ENCODE measurements at places on chromosomes 7 and 10.

- no peak for DNase-seq
Observed at GRCh38 chr10:5905854-5906507, 15.9 kb downstream of the FBH1 start.

DNA sequence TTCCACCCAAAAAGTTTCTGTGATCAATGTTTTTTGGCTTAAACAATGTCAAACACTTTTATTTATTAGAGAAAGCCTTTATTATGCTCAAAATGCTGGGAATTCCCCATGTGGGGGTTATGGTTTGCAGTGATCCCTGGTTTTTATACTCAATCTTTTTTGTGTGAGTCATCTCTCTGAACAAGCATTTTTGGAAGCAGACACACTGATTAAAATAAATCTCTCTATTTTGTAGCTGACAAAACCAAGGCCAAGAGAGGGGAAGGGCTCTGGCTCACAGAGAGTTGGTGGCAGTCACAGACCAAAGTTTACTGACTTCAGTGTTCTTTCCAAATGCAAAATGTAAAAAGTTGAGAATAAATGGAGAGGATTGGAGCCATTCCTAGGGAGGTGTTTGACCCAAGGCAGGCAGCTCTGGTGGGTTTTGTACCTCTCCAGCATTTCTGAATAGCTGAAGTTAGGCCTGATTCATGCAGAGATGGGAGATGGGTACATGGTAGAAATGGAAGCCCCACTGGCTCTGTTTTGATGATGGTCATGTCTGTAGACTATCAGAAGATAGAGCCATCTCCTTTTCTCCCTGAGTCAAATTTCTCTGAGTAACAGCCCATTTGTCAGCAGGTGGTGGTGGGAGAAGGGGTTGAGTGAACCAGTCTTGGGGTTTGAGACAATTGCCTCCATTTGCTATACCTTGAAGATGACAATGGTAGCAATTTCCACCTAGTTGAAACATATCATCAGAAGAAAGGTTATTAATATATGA lies 45.4 kb upstream of the NAMPT start:
- no peak for DNase-seq

DNA sequence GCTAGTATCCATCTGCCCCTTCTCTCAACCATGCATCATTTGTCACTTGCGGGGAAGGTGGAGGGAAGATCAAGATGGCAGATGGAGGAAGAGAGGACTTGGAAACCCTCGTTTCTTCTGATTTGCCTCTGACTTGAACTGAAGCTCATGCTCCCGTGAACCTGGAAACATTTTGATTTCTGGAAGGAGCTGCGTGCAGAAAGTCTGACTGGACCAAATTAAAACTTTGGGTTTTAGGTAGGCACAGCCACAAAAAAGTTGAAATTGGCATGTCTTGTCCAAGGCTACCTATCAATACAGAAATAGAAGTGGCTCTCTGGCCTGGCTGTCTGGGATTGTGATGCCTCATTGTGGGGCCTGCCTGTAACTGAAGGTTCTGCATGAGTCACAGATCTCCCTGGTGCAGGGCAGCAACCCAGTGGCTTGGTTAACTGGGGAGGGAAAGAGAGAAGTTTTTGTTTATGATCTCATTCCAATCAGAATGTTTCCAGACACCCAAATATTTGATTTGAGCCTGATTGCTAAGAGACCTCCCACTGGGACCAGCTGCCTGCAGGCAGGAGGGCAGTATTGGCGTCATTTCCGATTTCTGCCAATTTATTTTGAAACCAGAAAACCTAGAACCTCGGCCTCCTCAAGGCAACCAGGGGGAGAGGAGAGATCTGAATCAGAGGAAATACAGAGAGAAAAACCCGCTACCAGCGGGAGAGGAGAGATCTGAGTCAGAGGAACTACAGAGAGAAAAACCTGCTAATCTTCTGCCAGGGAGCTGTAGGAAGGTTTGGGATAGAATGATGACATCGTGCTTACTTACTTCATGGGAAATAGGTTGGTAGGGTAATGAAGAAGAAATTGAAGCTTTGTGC lies 363.6 kb downstream of the ANKRD30A start:
- DNase-seq = no peak

GRCh38 chr10:13221572-13221971 lies 12.6 kb downstream of the UCMA start:
- no peak for DNase-seq

DNA sequence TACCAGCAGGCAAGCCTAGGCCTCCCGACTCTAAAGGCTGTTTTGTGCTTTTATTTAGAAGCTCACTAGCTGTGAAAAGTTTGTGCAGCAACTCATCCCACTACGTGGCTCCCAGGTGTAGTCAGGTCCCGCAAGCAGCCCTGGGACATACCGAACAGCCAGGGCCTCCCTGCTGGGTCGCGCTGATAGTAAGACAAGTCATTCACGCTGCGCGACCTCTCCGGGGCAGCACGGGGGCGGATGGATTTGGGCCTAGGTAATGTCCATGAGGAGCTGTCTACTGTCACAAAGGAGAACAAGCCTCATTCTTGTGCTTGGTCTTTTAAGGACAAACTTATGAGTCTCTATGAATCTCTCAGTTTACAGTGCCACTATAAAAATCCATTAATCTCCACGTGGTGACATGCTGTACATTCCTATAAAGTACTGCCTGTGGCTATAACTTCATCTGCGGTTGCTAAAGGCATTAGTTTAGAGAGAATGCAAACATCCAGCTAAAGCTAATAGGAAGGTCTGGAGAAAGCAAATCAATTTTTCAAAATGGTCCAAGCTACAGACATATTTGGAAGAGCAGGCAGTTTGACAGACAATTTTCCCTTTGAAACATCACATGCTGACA lies 546.8 kb downstream of the PHTF2 start:
- no peak for DNase-seq

DNA sequence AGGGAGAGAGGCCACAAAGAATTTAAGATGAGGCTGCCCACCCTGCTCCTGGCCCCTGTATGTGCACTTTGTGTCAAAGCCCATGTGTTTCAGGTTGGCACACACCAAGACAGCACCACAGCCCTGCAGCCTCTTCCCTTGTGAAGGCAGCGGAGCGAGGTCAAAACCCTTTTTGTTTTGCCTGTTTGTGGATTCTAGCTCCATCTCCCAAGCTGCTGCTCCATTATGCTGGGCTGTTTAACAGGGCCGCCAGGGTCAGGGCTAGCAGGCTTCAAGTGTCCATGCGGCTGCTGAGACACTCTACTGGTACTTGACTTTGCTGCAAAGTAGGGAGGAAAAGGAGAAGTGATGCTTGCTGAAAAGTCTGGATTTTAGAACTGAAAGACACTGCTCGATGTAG lies 142.3 kb upstream of the EFCAB10 start:
- DNase-seq = no peak

DNA sequence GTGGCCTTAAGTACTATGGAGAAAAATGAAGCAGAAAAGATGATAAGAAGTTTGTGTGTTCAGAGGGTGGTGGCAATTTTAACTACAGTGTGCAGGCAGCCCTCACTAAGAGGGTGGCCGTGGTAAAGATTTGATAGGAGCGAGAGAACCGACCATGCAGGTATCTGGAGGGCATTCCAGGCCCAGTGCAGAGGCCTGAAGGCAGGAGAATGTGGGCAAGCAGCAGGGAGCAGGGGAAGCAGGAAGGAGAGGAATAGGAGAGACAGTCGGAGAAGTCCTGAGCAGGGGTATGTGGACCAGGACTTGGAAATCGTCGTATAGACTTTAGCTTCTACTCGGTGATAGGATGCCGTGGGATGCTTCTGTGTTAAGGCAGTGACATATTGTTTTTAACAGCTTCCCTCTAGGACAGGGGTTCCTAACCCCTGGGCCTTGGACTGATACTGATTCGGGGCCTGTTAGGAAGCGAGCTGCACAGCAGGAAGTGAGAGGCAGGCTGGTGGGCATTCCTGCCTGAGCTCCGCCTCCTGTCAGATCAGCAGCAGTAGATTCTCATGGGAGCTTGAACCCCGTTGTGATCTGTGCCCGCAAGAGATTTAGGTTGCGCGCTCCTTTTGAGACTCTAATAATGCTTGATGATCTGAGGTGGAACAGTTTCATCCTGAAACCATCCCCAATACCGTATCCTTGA lies 227.2 kb downstream of the CCDC3 start:
- DNase-seq = no peak

GRCh38 chr7:39379416-39379815 lies 186.8 kb upstream of the YAE1 start:
- DNase-seq = no peak

GRCh38 chr10:36253731-36254130 lies 611.6 kb upstream of the FZD8 start:
- no peak for DNase-seq

DNA sequence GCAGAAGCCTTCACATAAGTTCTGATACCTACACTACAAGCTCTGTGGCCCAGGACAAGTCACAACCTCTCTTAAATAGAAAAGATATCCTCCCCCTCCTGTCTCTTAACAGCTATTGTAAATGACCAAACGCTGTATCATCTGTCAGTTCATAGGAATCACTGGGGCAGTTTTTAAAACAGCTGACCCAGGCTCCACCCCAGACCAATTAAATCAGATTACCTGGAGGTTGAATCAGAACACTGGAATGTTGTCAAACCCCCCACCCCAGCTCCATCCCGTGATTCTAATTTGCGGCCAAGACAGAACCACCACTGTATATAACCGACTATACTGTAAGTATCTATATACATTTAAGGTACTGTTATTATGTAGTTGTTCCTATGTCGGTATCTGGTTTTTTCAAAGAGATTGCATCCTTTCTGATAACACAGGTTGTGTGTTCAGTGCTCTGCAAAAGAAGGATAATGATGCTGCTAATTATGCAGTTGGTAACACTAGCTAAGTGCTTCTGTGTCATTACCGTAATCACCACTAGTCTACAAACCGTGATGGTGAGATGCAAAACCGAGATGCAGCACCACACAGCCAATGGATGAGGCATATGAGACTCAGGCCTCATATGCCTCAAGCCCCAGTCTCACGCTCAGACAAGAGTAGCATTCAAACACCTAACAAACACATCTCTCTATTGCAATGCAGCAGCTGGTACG lies 47.4 kb downstream of the TNS3 start:
- no peak for DNase-seq

DNA sequence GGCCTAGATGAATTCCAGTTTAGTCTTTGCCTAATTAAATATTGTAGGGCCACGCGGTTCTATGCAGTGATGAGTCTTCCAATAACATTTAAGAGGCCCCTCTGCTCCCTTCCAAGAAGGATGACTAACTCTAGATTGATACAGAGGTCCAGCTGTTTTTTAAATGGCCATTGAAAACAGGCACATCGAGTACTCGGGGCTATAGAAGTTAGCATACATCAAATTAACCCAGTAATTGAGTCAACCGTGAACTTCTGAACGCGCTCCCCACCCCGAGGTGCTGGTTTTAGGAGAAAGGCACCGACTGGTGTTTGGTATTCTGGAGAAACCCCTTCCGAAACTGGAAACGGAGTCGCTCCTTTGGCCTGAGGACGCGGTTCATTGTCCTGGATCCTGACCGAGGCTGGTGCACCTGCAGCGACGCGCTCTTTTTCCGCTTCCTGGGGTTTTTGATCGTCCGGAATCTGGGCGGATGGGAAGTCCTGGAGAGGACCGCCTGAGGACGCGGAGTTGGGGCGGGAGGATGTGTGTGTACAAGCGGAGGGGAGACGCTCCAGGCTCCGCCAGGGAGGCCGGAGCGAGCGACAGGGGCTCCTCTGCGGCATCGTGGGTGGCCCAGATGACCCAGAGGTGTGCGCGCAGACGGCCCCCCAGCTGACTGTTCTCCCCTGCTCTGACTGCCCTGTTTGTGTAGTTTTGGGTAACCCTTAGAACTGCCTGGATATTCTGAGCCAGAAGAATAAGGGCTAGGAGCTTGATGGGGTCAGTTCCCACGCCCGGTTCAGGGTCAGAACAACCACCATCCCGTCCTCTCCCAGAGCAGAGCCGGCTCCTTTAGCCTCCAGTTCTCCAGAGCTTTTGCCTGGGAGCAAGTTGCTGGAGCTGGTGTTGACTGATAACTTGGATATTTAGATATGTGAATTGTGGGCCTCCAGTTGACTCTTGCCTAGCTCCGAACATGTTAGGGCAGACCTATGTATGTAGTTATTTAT lies 711 bp downstream of the FAM221A start:
- no peak for DNase-seq

GRCh38 chr7:88442413-88442812 lies 135.7 kb upstream of the STEAP4 start:
- no peak for DNase-seq

DNA sequence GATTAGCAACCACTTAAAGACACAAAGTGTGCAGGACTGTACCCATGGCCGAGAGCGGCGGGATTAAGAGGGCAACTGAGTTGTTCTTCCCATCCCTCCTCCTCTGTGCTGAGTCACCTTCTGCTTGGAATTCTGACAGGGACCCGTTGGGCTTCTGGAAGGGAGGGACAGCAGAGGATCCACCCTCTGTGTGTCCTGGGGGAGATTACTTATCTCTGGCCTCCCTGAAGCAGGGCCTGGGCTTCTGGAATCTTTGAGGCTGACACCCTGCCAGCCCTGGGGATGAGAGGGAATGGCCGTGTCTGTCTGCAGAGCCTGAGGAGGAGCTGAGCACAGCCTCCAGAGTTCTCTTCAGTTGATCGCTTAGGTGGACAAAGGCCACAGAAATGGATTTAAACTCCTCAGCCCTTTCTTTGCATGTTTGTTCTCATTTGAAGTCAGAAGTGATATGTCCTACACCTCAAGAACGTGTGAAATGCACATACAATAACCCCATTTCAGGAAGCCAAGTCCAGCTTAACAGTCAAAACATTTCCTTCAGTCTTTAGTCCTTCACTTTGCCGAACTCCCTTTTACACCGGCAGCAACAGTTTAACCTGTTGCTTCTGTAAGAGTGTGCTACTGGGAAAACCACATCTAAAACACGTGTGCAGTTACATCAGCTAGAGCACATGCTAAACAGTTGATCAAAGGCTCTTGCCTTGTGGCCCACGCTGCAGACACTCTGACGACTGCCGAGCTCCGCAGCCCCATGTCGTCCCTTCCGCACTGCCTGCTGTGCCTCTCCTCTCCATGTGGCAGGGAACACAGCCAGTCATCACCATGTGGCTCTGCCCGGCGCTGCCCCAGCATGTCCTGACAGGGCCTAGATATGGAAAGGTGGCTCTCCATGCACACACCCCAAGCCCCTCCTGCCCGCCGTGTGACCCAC lies 55.7 kb downstream of the IKZF1 start:
- no peak for DNase-seq

DNA sequence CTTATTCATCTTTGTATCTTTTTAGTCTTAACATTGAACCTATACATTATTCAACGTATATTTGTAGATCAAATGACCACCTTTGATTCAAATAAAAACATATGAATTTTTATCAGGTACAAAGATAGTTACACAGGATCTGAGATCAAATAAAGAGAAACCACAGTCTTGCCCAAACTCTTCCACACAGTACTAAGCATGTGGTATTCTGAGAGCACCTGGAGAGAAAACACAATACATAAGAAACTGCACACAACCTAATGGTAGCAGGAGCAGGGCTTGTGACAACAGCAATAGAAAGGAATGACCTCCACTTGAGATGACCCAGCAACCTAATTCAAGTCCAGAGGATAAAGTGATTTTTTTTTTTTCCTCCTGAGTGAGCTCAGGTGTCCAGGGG lies 6.5 kb upstream of the WASL start:
- DNase-seq = no peak

- no peak for DNase-seq
Observed at GRCh38 chr10:11191678-11192077, 174.0 kb downstream of the CELF2 start.
